Large intestine (tissue), 12 donors: ENCODE measurements at places on chromosomes 11 and 22. TPM values are rescaled to one million over a fixed set of nuclear protein-coding genes. Genes with fewer than 3 reads are reported as not detected.

DNA sequence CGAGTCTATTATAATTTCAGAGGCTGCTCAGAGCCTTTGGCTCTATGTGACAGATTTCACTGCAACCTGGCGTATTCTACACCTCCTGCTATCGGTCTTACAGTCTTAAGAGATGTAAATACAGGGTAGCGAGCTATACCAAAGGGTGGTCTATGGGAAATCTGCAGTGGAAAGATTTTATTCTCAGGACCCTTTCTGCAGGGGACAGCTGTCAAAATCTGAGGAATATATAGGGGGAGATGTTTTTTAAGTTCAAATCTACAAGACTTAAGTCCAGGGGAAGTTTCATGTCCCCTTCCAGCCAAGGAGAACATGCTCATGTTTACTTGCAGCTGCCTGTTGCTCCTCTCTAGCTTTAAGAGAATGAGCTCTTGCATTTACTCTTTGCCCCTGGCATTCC is 62.7 kb downstream of the MICAL2 start:
- no peak overlapping the region for H3K4me3 ChIP-seq
- no peak overlapping the region for H3K27ac ChIP-seq
- no peak for DNase-seq
- peaks cover 15% of the 10 kb centered on the region for H3K4me1 ChIP-seq
- H3K27me3 ChIP-seq = no peaks in the 10 kb centered on the region
- no peaks in the 10 kb centered on the region for H3K36me3 ChIP-seq

The OR56A1 gene
- polyA plus RNA-seq = 0.01 TPM

- H3K27ac ChIP-seq = no peak overlapping the region
- no peaks in the 10 kb centered on the region for H3K27me3 ChIP-seq
- no peaks in the 10 kb centered on the region for H3K4me1 ChIP-seq
- H3K36me3 ChIP-seq = peaks cover 17% of the 10 kb centered on the region
- no peak for DNase-seq
Measured at GRCh38 chr11:126012852-126013251, 49.8 kb downstream of the CDON start.

The CASP5 gene
- polyA plus RNA-seq = 15.2 TPM

GRCh38 chr11:130980071-130980862 is 64.0 kb upstream of the SNX19 start:
- no peak overlapping the region for H3K27ac ChIP-seq
- no peaks in the 10 kb centered on the region for H3K36me3 ChIP-seq
- no peak for DNase-seq
- H3K4me3 ChIP-seq = no peak overlapping the region
- no peaks in the 10 kb centered on the region for H3K27me3 ChIP-seq
- no peaks in the 10 kb centered on the region for H3K4me1 ChIP-seq

DNA sequence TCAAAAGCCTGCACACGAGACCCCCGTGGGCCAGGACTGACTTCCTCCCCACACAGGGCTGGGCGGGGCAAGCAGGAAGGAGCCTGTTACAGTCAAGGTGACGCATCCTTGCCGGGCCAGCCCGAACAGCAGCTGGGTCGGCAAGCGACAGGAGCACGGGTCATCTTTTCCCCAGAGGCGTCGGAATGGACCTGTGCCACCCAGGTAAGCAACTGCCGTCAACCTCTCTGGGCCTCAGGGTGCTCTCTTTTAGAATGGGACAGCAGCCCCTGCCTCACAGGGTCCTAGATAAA is at the start of gene CYTH4:
TSS of gene CYTH4 (plus strand) at position 124 of the 293 bp plus-strand sequence. CDS start at position 186, 62 bp downstream.
- H3K36me3 ChIP-seq = no peaks in the 10 kb centered on the region
- no peak within 1 kb of the TSS for H3K27ac ChIP-seq
- H3K4me3 ChIP-seq = peak within 1 kb of the TSS; percentile 21
- no peak for DNase-seq
- H3K27me3 ChIP-seq = peaks cover 14% of the 10 kb centered on the region

The SNX15 gene
- 37.7 TPM for polyA plus RNA-seq

The GAB4 gene
- polyA plus RNA-seq = not detected

The GGTLC2 gene
- polyA plus RNA-seq = not detected

The CAVIN3 gene
- polyA plus RNA-seq = 16.4 TPM

GRCh38 chr11:30196400-30197206 is 34.2 kb upstream of the FSHB start:
- no peak overlapping the region for H3K4me3 ChIP-seq
- H3K27ac ChIP-seq = no peak overlapping the region
- H3K27me3 ChIP-seq = no peaks in the 10 kb centered on the region
- peak; percentile 31 for DNase-seq
- no peaks in the 10 kb centered on the region for H3K4me1 ChIP-seq
- no peaks in the 10 kb centered on the region for H3K36me3 ChIP-seq

DNA sequence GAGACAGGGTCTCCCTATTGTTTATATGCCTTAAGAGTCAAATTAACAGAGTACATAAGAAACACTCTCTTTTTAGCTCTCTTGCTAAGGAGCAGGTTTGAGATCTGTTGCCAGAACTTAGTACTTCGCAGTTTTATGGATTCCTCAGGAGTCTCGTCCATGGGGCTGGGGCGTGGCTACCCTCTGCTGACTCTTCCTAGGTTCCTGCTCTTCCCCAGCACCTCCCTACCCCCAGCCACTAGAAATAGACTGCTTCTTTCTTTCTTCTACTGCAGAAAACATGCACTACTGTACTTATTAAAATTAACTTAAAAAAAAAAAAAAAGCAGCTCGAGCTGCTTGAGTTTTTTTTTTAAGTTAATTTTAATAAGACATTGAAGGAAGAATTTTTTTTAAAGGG is 8.0 kb downstream of the FAM118B start:
- no peaks in the 10 kb centered on the region for H3K36me3 ChIP-seq
- no peaks in the 10 kb centered on the region for H3K27me3 ChIP-seq
- H3K27ac ChIP-seq = no peak overlapping the region
- H3K4me3 ChIP-seq = no peak overlapping the region
- no peak for DNase-seq
- peaks cover 2% of the 10 kb centered on the region for H3K4me1 ChIP-seq

The CPT1A gene
- 41.5 TPM for polyA plus RNA-seq

- peaks cover 18% of the 10 kb centered on the region for H3K27me3 ChIP-seq
- no peaks in the 10 kb centered on the region for H3K4me1 ChIP-seq
- H3K27ac ChIP-seq = no peak overlapping the region
- H3K4me3 ChIP-seq = no peak overlapping the region
Measured at GRCh38 chr11:64466115-64466718, 107.3 kb downstream of the RPS6KA4 start.

The MMP27 gene
- 0.24 TPM for polyA plus RNA-seq

DNA sequence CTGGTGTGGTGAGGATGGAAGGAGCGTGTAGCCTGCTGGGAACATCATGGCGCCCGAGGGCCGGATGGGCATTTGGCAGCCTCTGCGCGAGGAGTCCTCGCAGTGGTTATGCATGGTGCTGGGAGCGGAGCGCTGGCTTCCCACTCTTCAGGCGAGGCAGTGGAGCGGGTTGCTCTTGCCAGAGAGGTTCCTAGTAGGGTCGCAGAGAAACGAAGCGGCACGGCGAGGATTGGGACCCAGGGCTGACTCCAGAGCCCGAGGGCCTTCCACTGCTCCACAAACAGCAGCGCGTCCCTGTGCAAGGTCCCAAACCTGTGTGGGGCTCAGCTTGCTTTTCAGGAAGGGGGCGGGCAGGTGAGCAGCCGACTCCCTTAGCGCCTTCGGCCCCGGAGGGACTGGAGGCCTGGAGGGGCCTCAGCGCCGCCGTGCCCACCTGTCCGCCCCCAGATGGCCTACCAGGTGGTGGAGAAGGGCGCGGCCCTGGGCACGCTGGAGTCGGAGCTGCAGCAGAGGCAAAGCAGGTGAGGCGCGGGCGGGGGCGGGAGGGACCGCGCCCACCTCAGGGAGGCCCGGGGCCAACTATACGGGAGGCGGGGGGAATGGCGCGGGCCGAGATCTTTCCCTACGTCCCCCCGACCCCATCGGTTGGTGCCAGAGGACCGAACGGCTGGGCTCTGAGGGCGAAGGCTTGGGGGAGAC is 7.2 kb downstream of the ATG16L2 start:
- peaks cover 20% of the 10 kb centered on the region for H3K4me1 ChIP-seq
- H3K36me3 ChIP-seq = peaks cover 30% of the 10 kb centered on the region
- no peaks in the 10 kb centered on the region for H3K27me3 ChIP-seq
- peak overlapping the region; percentile 53 for H3K27ac ChIP-seq
- H3K4me3 ChIP-seq = peak overlapping the region; percentile 55

DNA sequence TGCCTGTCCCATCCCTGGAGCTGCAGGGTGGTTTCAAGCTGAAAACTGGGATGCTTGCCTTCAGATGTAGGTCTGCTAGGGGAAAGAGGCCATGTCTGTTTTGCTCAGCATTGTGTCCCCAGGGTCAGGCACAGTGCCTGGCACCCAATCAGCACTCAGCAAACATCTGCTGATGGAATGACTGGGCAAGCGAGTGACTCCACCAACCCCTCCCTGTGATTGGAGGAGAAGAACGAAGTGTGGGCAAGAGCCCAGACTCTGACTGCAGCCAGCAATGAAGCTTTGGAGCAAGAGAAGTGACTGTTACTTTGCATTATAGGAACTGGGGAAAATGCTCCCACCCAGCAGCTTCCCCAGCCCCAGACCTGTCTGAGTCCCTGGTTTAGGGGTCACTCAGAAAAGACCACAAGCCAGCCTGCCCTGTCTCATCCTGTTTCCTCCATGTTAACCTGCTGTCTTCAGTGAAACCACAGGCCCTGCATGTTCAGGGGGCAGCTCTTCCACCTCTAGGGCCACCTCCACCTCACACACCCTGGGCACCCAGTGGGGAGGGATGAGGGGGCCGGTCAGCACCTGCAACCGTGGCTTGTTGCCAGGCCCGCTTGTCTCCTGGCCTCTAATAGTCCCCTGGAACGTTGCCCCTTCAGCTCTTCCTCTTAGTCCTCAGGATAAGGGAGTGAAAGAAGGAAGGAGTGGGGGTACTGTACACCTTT is 147.4 kb downstream of the TRIM29 start:
- no peak overlapping the region for H3K27ac ChIP-seq
- no peaks in the 10 kb centered on the region for H3K27me3 ChIP-seq
- H3K4me1 ChIP-seq = peaks cover 14% of the 10 kb centered on the region
- no peaks in the 10 kb centered on the region for H3K36me3 ChIP-seq

DNA sequence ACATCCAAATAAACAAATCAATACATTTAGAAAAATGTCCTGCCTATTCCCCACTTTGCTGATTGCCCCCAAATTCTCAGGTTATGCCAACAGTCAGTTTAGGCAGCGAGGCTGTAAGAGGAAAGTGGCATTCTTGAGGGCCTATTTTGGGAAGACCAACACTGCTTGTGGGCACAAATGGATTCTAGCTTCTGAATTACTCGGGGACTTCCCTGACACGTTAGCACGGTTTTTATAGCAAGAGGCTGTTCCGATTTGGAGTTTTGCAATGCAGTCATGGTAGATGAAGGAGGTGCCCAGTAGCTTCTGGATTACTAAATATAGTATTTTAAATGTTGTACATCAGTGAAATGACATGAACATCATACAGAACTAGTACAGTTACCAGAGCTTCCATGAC is 13.1 kb downstream of the RCN1 start:
- H3K27ac ChIP-seq = no peak overlapping the region
- H3K4me1 ChIP-seq = no peaks in the 10 kb centered on the region
- DNase-seq = no peak
- H3K4me3 ChIP-seq = no peak overlapping the region
- peaks cover 53% of the 10 kb centered on the region for H3K36me3 ChIP-seq
- no peaks in the 10 kb centered on the region for H3K27me3 ChIP-seq

GRCh38 chr11:6968816-6969215 is 42.6 kb downstream of the ZNF215 start:
- no peaks in the 10 kb centered on the region for H3K27me3 ChIP-seq
- no peak for DNase-seq
- no peaks in the 10 kb centered on the region for H3K4me1 ChIP-seq
- no peak overlapping the region for H3K27ac ChIP-seq
- no peaks in the 10 kb centered on the region for H3K36me3 ChIP-seq
- H3K4me3 ChIP-seq = no peak overlapping the region

The RELT gene
- polyA plus RNA-seq = 3.3 TPM

The LMNTD2 gene
- polyA plus RNA-seq = 4.6 TPM

- no peak overlapping the region for H3K4me3 ChIP-seq
- H3K27me3 ChIP-seq = no peaks in the 10 kb centered on the region
- H3K27ac ChIP-seq = peak overlapping the region; percentile 88
Measured at GRCh38 chr11:119370486-119371046, 10.9 kb downstream of the USP2 start.

DNA sequence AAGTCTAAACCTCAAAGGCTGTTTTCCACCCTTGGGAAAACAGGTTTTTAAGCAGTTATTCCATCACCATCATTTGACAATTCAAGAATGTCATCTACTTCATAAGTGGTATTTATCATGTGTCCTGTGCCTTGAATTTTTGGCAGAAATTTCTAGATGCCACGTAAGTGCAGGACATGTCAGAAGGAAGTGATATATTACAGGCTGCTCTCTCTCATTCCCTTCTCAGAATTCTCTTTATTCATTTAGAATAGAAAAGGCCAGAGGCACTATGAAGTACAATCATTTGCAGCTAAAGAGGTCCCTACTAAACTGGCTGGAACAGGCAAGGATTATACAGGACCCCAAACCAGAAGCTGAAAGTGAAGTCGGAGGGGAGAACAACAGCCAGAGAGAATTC is 11.9 kb downstream of the RBFOX2 start:
- H3K4me1 ChIP-seq = no peaks in the 10 kb centered on the region
- no peaks in the 10 kb centered on the region for H3K27me3 ChIP-seq
- peaks cover 2% of the 10 kb centered on the region for H3K36me3 ChIP-seq
- H3K27ac ChIP-seq = no peak overlapping the region

DNA sequence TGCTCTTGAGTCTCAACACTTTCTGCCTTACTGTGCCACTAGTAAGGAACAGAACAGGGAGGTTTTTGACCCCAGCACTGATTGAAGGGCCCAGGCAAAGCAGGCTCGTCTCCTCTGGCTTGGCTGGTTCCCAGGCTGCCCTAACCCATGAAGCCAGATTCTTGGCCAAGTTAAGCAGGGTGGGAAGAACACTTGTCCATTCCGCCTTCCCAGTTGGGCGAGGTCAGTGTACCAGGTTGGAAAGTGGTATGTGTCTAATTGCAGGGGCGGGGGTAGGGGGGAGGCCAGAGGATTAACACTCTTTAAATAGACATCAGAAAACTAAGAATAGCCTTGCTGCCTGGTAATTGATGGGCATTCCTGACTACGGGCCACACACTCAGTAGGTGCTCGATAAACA is 14.4 kb downstream of the TIMP3 start:
- no peak for DNase-seq
- no peaks in the 10 kb centered on the region for H3K36me3 ChIP-seq
- peaks cover 7% of the 10 kb centered on the region for H3K4me1 ChIP-seq
- no peak overlapping the region for H3K27ac ChIP-seq
- H3K27me3 ChIP-seq = no peaks in the 10 kb centered on the region

- no peaks in the 10 kb centered on the region for H3K27me3 ChIP-seq
- no peaks in the 10 kb centered on the region for H3K4me1 ChIP-seq
- no peak for DNase-seq
- H3K27ac ChIP-seq = no peak overlapping the region
- no peak overlapping the region for H3K4me3 ChIP-seq
- H3K36me3 ChIP-seq = no peaks in the 10 kb centered on the region
Measured at GRCh38 chr11:26847977-26848376, 126.1 kb upstream of the SLC5A12 start.

The OPCML gene
- polyA plus RNA-seq = 1.4 TPM

GRCh38 chr11:129968591-129969419 is 33.8 kb downstream of the PRDM10 start:
- no peaks in the 10 kb centered on the region for H3K4me1 ChIP-seq
- H3K27ac ChIP-seq = no peak overlapping the region
- H3K27me3 ChIP-seq = no peaks in the 10 kb centered on the region
- DNase-seq = no peak
- no peak overlapping the region for H3K4me3 ChIP-seq

GRCh38 chr11:131331546-131331945 is 38.9 kb upstream of the NTM start:
- no peaks in the 10 kb centered on the region for H3K36me3 ChIP-seq
- H3K4me1 ChIP-seq = no peaks in the 10 kb centered on the region
- no peak for DNase-seq

The APOBEC3B gene
- 3.8 TPM for polyA plus RNA-seq
